Activated CD4-positive, alpha-beta T cell treated with anti-CD3 and anti-CD28 coated beads, Interleukin-2, amount 50 U/mL, for 4 hours (primary cell): ENCODE measurements at places on chromosomes 7 and 10.

GRCh38 chr10:48274636-48275035, at the start of gene FRMPD2:
FRMPD2 (minus strand) TSS chr10:48274696; CDS start chr10:48274567, 129 bp downstream.
- no peak for DNase-seq

GRCh38 chr7:40746841-40747556, 612.2 kb downstream of the SUGCT start:
- no peak for DNase-seq

DNA sequence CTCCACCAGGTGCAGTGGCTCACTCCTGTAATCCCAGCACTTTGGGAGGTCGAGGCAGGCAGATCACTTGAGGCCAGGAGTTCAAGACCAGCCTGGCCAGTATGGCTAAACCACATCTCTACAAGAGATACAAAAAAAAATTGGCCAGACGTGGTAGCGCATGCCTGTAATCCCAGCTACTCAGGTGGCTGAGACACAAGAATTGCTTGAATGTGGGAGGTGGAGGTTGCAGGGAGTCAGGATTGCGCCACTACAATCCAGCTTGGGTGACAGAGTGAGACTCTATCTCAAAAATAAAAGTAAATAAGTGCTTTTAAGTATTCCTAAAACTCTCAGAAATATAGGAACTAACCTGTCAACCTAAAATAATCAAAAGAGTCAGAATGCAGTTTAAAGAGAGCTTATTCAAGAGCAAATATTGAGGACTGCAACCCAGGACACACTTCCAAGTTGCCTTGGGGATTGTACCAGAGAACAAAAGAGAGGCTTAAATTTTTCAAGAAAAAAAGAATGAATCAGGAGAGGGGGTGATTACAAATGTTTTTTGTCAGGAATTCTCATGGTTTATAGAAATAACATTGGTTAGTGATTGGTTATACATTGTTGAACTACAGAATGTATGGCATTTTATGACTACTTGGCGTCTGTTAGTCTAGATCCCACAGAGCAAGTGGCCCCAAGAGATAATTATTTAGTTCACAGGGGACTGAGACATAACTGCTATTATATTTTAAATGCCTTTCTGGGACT, 33.2 kb upstream of the PPP1R9A start:
- DNase-seq, result no peak

- DNase-seq, result no peak
These were observed 67.0 kb upstream of the ITGB1 start for GRCh38 chr10:33025039-33025438.

- DNase-seq, result no peak
These were observed 193.5 kb upstream of the NEBL start for GRCh38 chr10:21090609-21091082.

DNA sequence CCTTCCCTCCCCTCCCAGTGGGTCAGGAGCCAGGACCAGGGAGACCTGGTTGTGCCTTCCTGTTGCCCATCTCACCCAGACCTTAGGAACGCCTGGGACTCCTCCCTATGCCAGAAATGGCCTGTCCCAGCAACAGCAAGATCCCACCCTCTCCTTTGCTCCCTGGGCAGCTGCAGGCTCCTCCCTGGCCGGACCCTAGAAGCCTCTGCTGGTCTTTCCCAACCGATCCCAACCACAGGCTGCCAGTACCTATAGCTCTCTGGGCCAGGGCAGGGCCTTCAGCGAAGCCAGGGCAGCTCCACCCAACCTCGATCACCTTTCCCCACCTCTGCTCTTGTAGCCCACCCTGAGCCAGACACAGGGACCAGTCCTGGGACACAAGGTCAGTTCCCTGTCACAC, 21.9 kb downstream of the LDB3 start:
- no peak for DNase-seq

DNA sequence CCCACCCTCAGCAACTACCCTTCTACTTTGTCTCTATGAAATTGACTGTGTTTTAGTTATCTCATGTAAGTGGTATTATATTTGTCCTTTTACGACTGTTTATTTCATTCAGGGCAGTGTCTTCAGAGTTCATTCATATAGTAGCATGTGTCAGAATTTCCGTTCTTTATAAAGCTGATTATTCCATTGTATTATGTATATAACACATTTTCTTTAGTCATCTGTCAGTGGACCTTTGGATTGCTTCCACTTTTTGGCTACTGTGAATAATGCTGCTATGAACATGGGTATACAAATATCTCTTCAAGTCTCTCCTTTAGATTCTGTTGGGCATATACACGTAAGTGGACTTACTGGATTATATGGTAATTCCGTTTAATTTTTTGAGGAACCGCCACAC, 14.5 kb downstream of the SLF2 start:
- no peak for DNase-seq

- no peak for DNase-seq
These were observed 58.9 kb upstream of the NUPR2 start for GRCh38 chr7:56174875-56175760.

DNA sequence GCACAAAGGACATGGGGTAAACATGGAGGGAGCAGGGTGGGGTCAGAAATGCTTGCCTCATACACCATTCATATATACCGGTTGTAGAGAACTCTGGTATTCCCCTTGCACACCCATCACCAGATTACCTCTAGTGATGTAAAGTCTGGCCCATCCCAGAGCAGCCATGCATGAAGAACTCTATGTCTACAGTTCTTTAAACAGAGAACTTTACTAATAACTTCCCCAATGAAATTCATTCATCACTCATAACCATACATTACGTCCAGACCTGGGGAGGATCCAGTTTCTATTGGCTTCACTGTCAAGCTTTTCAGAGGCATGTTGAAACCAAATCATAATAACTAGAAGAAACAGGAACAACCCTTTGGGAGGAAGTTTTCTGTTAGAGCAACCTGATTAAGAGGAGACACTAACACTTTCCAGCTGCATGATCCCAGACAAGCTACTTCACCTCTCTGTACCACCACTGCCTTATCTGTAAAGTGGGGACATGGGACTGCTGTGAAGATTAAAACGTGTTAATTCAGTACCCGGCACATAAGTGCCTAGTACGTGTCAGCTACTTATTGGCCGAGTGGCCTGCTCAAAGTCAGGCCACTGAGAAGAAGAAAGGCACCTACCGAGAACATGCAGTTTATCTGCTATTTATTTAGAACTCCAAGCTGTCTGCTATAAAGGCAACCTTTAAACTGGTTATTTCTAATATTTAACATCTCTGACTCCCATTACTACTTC, 59.7 kb downstream of the IGF2BP3 start:
- DNase-seq, result no peak

DNA sequence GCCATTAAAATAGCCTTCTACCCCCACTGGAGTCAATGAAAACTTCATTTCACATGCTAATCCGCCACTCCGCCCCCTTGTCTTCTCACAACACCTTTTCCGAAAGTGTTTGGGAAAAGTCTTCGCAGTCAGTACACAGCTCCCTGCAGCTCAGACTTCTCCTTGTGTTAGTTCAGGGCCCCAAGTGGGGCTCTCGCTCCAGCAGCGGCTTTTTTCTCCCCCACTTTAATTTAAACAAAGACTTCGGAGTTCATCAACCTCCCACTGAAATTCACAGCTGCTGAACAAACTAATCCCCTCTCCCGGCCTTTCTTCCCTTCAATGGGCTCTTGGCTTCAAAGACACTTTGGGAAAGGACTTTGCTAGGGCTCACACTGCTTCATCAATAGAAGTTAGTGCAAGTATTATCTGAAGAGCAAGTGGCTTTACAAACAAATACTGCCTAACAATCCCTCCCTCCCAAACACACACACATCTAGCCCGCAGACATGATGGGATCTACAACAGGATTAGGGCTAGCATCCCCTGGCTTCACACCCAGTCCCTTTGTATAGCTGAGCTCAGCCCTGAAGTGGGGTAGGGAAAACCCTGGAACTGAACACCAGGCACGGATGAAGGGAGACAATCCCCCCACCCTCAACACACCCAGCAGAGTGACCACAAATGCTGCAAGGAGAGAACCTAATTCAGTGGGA, 23.1 kb downstream of the WNT8B start:
- no peak for DNase-seq

- no peak for DNase-seq
These were observed 4.3 kb downstream of the ZSWIM8 start for GRCh38 chr10:73789659-73790055.

GRCh38 chr7:40747856-40748255, 613.1 kb downstream of the SUGCT start:
- no peak for DNase-seq

GRCh38 chr7:27116962-27117886, 13.3 kb downstream of the HOXA4 start:
- DNase-seq, result no peak
